ENCODE measurements at places on chromosomes 11 and 22.
A peak's percentile ranks its signal among the peaks of the same experiment; 100 is the strongest.

- no peak for DNase-seq
Measured at GRCh38 chr11:61534025-61534932, 25.7 kb downstream of the LRRC10B start.

GRCh38 chr11:110249066-110249465 lies 47.3 kb downstream of the RDX start:
- DNase-seq = peak; percentile 7

GRCh38 chr22:44520465-44521094 lies 22.5 kb upstream of the RTL6 start:
- no peak for DNase-seq

DNA sequence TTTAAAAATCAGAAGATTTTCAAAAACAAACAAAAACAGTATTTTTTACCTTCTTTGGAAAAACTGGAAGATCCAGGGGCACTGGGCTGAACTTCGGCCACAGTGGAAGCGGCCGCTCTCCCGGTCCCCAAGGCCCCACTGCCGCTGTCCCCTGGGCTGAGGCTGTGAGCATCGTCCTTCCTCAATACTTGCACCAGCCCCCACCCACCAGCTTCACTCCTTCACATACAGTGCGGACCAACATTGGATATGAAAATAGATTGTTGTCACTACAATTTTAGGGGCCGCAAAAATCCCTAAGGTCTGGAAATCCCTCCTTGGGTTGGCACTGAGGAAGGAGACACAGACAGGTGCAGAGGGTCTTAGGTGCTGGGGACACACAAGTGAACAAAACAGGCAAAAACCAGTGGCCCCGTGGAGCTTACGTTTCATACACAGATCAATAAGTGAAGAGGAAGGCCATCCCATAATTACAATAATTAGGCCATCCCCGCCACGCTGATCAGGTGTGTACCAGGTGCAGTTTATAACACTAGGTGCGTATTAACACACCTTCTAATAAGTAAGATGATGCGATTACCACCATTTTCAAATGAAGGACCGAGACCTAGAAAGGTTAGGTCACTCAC lies 28.2 kb upstream of the SLC22A12 start:
- DNase-seq = no peak

DNA sequence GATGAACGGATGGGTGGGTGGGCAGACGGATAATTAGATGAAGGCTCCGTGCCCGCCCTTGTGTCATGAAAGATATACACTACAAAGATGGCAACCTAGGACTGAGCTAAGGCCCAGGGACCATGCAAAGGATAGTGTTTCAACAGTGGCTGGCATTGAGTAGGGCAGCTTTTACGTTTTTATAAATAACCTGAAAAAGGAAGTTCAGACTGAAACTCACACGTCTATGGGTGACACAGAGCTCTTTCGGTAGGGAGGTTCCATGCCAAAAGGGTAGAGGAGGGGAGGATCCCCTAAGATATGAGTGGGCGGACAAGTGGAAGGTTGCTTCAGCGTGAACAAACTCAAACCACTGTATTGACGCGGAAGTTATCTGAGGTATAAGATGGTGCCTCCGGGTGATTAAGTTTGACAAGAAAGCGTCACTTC lies 90.5 kb downstream of the UBASH3B start:
- DNase-seq = no peak

DNA sequence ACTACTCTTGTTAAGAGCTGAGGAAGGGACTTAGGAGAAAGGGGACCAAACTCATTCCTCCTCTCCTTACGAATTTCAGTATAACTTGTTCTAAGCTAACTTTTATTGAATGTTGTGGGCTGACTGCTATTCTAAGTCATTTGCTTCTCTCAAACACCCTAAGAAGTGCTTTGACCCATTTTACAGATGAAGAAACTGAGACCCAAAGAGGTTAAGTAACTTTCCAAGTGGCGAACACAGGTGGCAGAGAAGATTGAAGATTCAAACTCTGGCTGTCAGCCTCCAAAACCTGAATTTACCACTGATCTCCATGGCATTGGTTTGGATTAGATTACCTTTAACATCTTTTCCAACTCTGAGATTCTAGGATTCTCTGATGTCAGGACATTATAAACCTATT lies 52.2 kb downstream of the TIMP3 start:
- no peak for DNase-seq

GRCh38 chr11:44789496-44789895 lies 62.7 kb downstream of the TSPAN18 start:
- DNase-seq = no peak

- DNase-seq = no peak
Measured at GRCh38 chr11:32171445-32171844, 80.6 kb downstream of the RCN1 start.

GRCh38 chr11:113593698-113594308 lies 112.3 kb downstream of the TMPRSS5 start:
- no peak for DNase-seq

DNA sequence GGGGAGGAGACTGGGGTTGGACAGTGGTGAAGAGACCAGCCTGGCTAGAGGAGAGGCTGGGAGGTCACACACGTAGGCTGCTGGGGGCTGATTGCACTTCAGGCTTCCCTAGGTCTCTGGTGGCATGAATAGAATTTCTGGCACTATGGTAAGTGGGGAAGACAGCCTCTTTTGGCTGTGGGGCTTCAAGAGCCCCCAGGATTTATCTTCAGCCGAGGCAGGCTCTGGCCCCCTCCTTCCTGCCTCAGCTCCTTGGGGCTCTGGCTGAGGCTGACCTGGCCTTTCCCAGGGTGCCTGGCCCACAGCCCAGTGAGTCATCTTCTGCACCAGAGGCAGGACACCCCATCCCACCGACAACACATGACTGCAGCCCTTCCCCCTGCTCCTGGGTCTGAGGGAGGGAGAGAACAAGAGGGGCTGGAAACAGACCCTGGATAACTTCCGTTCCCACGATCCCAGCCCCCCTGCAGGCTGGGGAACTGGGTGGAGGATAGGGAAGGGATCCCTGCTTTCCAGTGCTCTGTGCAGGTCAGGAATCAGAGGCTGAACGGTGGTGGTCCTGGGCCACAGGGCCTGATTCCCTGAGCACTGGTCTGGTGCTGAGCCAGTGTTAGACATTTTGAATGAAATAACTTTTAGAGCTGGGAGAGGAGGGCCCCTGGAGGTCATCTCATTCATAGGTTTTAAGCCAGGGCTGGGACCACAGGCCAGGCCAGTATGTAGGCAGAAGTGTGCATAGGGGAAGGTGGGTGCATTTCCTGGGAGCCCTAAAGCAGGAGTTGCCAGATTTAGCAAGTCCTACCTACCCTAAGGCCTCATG lies 26.5 kb downstream of the ARHGEF17 start:
- peak; percentile 97 for DNase-seq

- no peak for DNase-seq
Measured at GRCh38 chr11:65216830-65217229, 35.1 kb downstream of the CAPN1 start.

GRCh38 chr11:44579302-44579761 lies 13.9 kb downstream of the CD82 start:
- DNase-seq = no peak

GRCh38 chr11:1505480-1505879 lies 18.9 kb upstream of the MOB2 start:
- DNase-seq = no peak

DNA sequence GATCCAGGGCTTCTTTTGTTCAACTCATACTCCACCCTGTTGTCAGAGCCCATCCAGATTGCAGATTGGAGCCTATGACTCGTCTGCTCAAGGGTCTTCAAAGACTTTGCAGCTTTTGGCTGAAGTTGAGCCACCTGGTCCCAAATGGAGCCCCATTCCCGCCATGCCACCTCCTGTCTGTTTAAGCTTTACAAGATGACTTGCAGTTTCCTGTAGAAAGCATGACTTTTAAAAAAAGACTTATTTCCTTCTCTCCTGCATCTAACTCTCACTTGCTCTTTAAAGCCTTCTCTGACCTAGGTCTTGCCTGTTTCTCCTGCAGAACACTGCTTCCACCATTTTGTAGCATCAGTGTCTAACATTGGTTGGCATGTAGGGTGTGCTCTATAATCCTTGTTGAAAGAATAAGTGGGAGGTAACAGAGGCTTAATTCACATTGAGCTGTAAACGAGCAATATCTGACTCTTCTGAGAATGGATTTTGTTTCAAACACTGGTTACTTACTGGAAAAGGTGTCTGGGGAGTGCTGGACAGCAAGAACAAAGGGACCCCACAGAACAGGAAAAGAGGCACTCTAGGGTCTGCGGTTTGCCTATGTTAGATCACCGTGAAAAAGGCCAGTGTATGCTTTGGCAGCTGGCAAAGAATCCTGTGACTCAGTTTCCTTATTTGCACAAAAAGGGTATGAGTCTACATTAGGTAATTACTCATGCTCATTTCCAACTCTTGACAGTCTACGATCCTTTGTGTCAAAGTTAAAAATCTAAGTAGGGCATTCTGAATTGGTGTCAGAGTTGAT lies 30.3 kb downstream of the NF2 start:
- no peak for DNase-seq

DNA sequence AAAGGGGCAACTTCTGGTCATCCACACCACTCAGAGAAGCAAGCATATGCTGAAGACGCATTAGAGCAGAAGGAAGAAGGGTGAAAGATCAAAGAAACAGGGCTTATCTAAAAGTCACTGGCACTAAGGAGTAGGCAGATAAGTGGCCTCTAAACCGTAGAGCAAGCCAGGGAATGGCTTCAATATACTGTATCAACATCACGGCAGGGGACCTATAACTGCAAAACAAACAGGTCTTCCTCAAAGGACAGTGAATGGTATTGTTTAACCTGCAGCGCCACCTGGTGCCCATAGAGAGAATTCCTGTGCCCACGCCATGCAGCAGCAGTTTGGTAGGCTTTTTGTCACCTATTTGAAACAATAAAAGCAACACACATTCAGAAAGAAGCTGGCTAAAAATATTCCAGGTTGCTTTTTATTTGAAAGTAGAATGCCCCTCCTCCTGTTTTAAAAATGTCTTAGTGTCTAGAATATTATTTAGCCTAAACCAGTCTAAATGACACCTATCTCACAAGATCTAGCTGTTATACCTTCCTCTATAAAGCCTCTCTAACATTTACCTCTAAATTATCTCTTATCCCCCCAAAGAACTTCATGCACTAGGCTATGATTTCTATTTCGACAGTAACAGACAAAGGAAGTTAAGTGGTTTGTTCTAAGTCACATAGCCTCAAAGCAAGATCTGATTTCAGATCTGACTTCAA lies 21.8 kb downstream of the SNX19 start:
- peak; percentile 61 for DNase-seq
